Posterior vena cava (tissue), 2 donors: ENCODE measurements at places on chromosomes 5 and 9. TPM values are rescaled to one million over a fixed set of nuclear protein-coding genes. Genes with fewer than 3 reads are reported as not detected.

- DNase-seq, result no peak
These were observed 47.2 kb downstream of the F2R start for GRCh38 chr5:76763136-76763535.

GRCh38 chr5:80481019-80481893, 6.6 kb upstream of the FAM151B start:
- DNase-seq, result no peak

DNA sequence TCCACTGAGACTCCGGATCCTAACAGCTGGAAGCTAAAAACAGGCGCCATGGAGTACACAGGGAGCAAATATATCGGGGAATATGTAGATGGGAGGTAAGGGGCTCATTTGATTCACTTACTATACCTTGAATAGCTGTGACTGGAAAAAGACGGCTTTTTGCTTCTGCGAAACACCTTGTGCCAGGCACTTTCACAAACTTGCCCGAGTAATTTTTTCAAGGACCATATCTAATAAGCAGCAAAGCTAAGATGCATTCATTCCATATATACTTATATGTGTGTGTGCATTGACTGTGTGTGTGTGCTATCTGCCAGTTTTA, 178 bp downstream of the MORN5 start:
- DNase-seq, result no peak

DNA sequence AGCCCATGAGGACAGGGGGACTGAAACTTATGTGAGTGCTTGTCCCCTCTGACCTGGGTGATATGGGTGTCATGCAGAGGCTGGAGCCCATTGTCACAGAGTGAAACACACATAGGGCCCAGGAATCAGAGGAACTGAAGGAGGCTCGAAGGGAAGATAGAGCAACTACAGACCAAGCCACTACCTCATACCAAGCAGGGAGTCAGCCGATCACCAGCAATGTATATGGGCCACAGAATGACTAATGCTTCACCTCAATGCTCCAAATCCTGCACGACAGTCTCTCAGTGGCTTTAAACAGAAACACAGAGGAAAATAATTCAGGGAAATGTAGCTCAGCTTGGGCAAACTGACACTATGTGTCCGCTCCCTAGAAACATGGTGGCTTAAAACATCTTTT, 8.9 kb upstream of the FBXW11 start:
- DNase-seq, result no peak

Gene CD180
- total RNA-seq, result 1.5 TPM

Gene MED7
- total RNA-seq, result 14.2 TPM

Gene PNPLA7
- total RNA-seq, result 3.2 TPM
